ENCODE measurements at places on chromosomes 2 and 18. TPM values are rescaled to one million over a fixed set of nuclear protein-coding genes. Genes with fewer than 3 reads are reported as not detected.

The SP5 gene
- not detected for total RNA-seq

DNA sequence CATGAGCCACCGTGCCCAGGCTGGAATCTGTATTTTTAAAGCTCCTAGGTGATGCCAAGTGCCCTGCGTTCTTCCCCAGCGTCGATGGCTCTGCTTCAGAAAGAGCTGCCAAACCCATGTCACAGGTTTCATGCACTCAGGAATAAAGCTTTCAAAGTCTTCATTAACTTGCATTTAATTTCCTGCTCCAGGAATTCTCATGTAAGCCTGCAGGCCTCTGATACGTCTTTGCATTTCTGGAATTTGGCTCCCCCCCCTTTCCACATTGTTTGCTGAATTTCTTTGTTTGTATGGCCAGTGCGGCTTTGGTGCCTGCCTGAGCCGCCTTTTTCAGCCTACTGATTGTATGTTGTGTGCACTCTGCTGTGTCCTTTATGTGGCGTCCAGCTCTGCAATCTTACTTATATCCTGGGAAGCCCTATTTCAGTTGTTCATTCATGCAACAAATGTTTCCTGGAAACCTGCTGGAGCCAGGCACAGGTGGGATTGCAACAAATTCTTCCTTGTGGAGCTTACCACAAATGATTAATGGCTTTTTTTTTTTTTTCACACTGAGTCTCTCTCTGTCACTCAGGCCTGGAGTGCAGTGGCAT, 17.9 kb upstream of the OTOF start:
- DNase-seq: no peak
- H3K4me3 ChIP-seq: no peak overlapping the region
- no peaks in the 10 kb centered on the region for H3K36me3 ChIP-seq
- no peaks in the 10 kb centered on the region for H3K27me3 ChIP-seq
- no peaks in the 10 kb centered on the region for H3K4me1 ChIP-seq

- H3K36me3 ChIP-seq: no peaks in the 10 kb centered on the region
- H3K27ac ChIP-seq: no peak overlapping the region
- H3K4me3 ChIP-seq: no peak overlapping the region
- H3K27me3 ChIP-seq: no peaks in the 10 kb centered on the region
- H3K4me1 ChIP-seq: no peaks in the 10 kb centered on the region
Measured at GRCh38 chr2:19722531-19722971, 179.2 kb downstream of the TTC32 start.

- H3K36me3 ChIP-seq: peaks cover 16% of the 10 kb centered on the region
- no peaks in the 10 kb centered on the region for H3K4me1 ChIP-seq
- DNase-seq: peak; percentile 28
- no peak overlapping the region for H3K4me3 ChIP-seq
Measured at GRCh38 chr18:48821251-48821590, 129.5 kb downstream of the SMAD7 start.

The TMEM247 gene
- total RNA-seq: not detected

- no peaks in the 10 kb centered on the region for H3K36me3 ChIP-seq
- H3K27ac ChIP-seq: no peak overlapping the region
- no peak for DNase-seq
- H3K4me1 ChIP-seq: no peaks in the 10 kb centered on the region
Measured at GRCh38 chr18:39843546-39843945, 2111.5 kb upstream of the PIK3C3 start.

- peaks cover 95% of the 10 kb centered on the region for H3K4me1 ChIP-seq
- H3K4me3 ChIP-seq: no peak overlapping the region
- no peaks in the 10 kb centered on the region for H3K36me3 ChIP-seq
- no peak for DNase-seq
Measured at GRCh38 chr2:54599326-54599710, 124.1 kb upstream of the EML6 start.

- no peaks in the 10 kb centered on the region for H3K27me3 ChIP-seq
- H3K4me1 ChIP-seq: no peaks in the 10 kb centered on the region
- no peak overlapping the region for H3K4me3 ChIP-seq
- no peak for DNase-seq
Measured at GRCh38 chr2:126886916-126887280, 11.8 kb upstream of the TEX51 start.

The RPE gene
- 26.4 TPM for total RNA-seq

- H3K27me3 ChIP-seq: no peaks in the 10 kb centered on the region
- H3K36me3 ChIP-seq: no peaks in the 10 kb centered on the region
- DNase-seq: no peak
- H3K4me3 ChIP-seq: no peak overlapping the region
- H3K4me1 ChIP-seq: no peaks in the 10 kb centered on the region
- no peak overlapping the region for H3K27ac ChIP-seq
Measured at GRCh38 chr2:176653479-176654443, 384.5 kb downstream of the MTX2 start.

DNA sequence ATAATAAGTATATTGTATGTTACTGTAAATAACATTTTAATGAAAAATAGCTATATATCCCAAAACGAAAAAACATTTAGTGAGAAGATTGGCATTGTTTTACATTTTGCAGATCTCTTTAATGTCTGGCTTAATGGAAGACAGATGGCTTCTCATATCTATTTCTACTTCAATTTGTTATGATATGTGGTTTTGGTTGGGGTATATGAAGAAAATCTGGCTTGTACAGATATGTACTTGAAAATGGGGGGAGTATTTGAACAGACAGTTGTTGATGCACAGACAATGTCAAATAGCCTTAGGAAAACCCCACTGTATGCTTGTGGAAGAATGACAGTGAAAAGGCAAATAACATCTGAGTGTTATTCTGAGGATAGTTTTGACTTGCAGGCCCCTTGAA, 23.6 kb upstream of the GMCL1 start:
- no peak for DNase-seq
- H3K27me3 ChIP-seq: no peaks in the 10 kb centered on the region
- H3K27ac ChIP-seq: no peak overlapping the region
- H3K4me1 ChIP-seq: no peaks in the 10 kb centered on the region

- H3K27ac ChIP-seq: peak overlapping the region; percentile 79
- H3K27me3 ChIP-seq: no peaks in the 10 kb centered on the region
- H3K4me1 ChIP-seq: peaks cover 25% of the 10 kb centered on the region
- no peak for DNase-seq
Measured at GRCh38 chr2:209495855-209496585, 72.2 kb downstream of the MAP2 start.

The SCYGR8 gene
- total RNA-seq: not detected

DNA sequence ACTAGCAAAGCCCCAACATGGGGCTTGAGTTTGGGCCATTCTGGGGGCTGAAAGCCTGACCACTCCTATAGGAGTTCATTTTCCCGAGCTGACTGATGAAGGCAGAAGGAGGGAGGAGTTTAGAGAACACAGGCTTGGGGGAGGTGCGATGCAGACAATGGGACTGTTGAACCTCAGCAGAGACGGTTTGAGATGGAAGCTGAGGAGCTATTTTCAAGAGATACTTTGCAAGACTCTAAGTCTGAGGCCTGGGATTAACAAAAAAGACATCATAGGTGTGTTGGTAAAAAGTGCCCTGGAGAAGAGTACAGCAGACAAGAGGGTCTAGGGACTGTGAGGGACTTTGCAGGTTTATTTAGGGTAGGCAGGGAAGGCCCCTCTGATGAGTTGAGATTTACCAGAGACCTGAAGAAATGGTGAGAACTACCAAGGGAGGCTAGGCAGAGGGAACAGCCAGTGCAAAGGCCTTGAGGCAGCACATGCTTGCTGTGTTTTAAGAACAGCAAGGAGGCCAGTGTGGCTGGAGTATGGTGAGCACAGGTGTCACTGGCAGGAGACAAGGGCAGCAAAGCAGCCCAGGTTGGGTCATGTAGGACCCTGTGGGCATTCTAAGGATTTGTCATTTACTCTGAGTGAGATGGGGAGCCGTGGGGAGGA, 31.6 kb downstream of the PCBP1 start:
- no peak overlapping the region for H3K4me3 ChIP-seq
- H3K4me1 ChIP-seq: no peaks in the 10 kb centered on the region
- no peak for DNase-seq
- no peaks in the 10 kb centered on the region for H3K36me3 ChIP-seq
- peak overlapping the region; percentile 21 for H3K27ac ChIP-seq
- no peaks in the 10 kb centered on the region for H3K27me3 ChIP-seq

DNA sequence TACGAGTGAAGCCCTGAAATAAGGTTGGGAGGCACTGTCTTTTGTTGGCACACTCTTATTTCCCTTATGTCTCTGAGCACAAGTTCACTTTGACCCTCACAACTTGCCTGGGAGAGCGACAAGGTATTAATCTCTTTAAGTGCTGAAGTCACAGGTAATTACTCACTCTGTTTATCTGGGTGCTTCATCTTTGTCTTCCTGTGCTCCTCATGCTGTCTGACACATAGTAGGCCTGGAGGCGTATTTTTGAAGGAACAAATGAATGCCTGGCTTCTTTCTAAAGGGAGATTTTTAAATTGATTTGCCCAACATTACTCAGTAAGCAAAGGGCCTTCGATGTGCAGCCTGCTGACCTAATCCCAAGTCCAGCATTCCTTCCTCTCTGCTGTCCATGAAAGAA, 507.1 kb upstream of the TNP1 start:
- H3K4me1 ChIP-seq: no peaks in the 10 kb centered on the region
- DNase-seq: no peak
- no peak overlapping the region for H3K4me3 ChIP-seq
- no peaks in the 10 kb centered on the region for H3K36me3 ChIP-seq

The VWC2L gene
- not detected for total RNA-seq

DNA sequence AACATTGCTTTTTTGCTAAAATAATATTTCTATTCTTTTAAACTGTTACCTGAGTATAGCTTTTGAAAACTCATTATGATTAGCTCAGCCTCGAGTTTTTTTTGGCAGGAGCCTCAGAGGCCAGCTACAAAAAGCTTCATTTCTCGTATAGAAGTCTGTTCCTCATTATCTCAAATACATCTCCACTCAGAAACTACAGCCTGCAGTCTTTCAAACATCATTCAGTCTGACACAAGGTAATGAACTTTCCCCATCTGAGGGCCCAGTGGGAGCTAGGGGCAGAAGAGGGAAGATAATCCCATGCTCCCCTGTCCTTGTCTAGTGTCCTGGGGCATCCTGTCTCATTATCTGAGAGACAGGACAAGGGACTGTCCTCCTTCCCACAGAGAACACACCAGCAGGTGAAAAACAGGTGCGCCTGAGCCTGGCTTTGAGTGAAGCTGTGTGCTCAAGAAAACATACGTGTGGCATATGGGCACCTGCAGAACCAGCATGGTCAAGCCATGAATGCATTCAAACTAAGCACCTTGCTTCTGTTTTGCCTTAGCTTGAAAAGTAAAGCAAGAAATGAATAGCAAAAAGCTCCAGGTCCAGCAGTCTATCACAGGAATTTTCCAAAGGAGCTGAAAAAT, 247.5 kb downstream of the MREG start:
- no peaks in the 10 kb centered on the region for H3K36me3 ChIP-seq
- no peaks in the 10 kb centered on the region for H3K4me1 ChIP-seq
- DNase-seq: no peak
- no peak overlapping the region for H3K27ac ChIP-seq
- H3K4me3 ChIP-seq: no peak overlapping the region
- no peaks in the 10 kb centered on the region for H3K27me3 ChIP-seq

DNA sequence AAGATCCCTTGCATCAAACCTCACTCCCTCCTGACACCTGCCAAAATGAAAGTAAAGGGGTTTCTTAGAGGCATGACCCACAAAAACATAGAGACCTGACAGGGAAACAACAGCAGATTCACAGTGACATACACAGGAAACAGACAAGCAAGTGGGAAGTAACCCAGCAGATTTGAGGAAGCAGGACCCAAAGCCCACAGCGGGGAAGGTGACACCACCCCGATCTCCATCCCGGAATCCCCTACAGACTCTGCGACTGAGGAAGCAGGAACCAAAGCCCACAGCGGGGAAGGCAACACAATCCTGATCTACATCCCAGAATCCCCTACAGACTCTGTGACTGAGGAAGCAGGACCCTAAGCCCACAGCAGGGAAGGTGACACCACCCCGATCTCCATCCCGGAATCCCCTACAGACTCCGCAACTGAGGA, 21.6 kb downstream of the CIB4 start:
- no peak for DNase-seq
- no peaks in the 10 kb centered on the region for H3K27me3 ChIP-seq
- H3K4me3 ChIP-seq: no peak overlapping the region
- H3K27ac ChIP-seq: no peak overlapping the region
- peaks cover 11% of the 10 kb centered on the region for H3K4me1 ChIP-seq
- H3K36me3 ChIP-seq: no peaks in the 10 kb centered on the region

DNA sequence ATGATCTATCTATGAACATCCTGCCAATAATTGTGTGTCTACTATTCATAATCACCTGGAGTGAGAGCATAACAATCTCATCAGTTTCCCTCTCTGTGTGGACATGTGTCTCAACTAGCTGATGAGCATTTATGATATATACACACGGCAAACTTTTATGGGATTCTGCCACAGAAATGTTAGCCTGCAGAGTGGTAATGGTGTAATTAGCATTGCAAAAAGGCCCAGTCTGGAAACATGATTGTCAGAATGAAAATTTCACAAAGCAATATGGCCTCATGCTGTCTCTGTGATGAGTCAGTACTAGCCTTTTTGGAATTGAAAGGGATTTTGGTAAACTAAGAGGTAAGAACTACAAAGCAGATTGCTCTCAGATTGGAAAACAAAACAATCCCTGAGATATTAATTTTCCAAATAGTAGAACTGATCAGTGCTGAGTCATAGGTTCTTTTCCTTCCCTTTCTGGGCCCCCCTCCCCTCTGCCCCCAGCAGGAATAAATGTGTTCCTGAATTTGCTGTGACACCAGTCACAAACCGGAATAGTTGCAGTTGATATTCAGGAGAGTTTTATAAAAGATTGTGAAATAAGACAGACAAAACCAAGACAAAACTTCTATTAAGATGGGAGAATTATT, 189.2 kb downstream of the OSR1 start:
- DNase-seq: no peak
- no peaks in the 10 kb centered on the region for H3K36me3 ChIP-seq
- H3K27ac ChIP-seq: no peak overlapping the region
- H3K27me3 ChIP-seq: no peaks in the 10 kb centered on the region

The GLI2 gene
- 1.5 TPM for total RNA-seq

DNA sequence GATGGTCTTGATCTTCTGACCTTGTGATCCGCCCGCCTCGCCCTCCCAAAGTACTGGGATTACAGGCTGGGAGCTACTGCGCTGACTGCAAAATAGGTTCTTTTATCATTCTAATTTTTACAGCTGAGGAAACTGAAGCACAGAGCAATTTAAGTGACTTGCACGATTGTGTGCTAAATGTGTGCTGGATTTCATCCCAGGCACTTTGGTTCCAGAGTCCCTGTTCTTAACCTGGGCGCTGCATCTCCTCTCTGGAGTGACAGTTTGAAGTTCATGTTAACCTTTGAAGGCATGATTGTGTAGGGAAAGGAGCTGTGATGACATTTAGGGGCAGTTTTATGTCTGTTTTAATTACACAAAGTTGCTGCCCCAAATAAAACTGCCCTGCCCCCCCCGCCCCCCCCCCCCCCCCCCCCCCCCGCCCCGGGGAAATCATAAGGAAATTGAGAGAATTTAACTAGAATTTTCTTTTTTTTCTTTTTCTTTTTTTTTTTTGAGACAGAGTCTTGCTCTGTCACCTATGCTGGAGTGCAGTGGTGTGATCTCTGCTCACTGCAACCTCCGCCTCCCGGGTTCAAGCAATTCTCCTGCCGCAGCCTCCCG, 5.6 kb downstream of the ACSL3 start:
- peaks cover 68% of the 10 kb centered on the region for H3K4me1 ChIP-seq
- no peak overlapping the region for H3K27ac ChIP-seq
- H3K4me3 ChIP-seq: no peak overlapping the region
- no peaks in the 10 kb centered on the region for H3K27me3 ChIP-seq
- no peaks in the 10 kb centered on the region for H3K36me3 ChIP-seq

- no peak overlapping the region for H3K27ac ChIP-seq
- H3K36me3 ChIP-seq: peaks cover 8% of the 10 kb centered on the region
- no peak overlapping the region for H3K4me3 ChIP-seq
- peaks cover 30% of the 10 kb centered on the region for H3K4me1 ChIP-seq
- DNase-seq: no peak
- no peaks in the 10 kb centered on the region for H3K27me3 ChIP-seq
Measured at GRCh38 chr2:61529944-61530735, 8.0 kb downstream of the XPO1 start.

The POTEC gene
- total RNA-seq: not detected

The PGAP1 gene
- 10.5 TPM for total RNA-seq

Data from right atrium auricular region (tissue), 2 donors.